ENCODE measurements at places on chromosomes 4 and X.

DNA sequence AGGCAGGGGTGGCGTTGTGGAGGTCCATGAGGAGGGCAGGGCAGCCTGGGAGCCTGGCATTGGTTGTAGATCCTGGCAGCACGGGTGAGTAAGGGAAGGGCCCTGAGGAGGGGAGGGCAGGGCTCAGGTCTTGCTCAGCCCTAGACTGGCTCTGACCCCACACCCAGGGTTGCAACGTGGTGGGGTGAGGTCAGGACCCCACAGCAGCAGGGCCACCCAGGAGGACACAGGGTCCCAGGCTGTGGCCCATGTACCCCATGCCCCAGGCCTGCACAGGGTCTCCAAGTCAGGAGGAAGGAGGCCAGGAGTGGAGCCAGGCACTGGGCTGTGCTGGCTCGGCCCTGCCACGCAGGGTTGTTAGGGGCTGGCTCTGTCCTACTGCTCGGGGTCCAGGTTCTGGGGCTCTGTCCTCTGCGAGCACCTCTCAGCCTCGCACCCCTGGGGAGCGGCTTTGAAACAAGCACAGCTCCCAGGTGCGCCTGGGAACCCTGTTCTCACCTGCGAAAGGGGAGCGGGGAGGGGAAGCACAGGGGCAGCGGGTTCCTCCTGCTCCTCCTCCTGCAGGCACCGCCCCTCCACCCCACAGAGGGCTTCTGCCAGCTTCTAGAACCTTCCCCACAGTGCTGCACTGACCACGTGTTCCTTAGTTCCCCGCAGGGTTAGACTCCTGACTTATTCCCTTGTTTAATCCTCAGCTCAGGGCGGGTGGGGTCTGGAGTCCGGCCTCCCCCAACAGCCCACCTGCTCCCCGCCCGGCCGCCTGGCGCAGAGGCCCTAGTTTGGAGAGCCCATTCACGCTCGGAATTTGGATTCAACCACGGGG lies 20.4 kb downstream of the MSANTD1 start:
- DNase-seq, result no peak

DNA sequence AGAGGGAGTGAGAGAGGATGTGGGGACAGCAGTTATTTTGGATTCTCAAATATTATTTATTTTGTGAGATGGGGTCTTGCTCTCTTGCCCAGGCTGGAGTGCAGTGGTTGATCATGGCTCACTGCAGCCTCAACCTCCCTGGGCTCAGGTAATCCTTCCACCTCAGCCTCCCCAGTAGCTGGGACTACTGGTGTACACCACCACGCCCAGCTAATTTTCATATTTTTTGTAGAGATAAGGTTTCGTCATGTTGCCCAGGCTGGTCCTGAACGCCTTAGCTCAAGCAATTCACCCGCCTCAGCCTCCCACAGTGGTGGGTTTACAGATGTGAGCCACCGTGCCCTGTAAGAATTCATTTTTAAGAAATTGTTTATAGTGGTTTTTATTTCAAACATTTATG lies 61.2 kb downstream of the FHDC1 start:
- no peak for DNase-seq

- DNase-seq, result no peak
Measured at GRCh38 chr4:130478406-130478805, 1382.5 kb downstream of the C4orf33 start.

DNA sequence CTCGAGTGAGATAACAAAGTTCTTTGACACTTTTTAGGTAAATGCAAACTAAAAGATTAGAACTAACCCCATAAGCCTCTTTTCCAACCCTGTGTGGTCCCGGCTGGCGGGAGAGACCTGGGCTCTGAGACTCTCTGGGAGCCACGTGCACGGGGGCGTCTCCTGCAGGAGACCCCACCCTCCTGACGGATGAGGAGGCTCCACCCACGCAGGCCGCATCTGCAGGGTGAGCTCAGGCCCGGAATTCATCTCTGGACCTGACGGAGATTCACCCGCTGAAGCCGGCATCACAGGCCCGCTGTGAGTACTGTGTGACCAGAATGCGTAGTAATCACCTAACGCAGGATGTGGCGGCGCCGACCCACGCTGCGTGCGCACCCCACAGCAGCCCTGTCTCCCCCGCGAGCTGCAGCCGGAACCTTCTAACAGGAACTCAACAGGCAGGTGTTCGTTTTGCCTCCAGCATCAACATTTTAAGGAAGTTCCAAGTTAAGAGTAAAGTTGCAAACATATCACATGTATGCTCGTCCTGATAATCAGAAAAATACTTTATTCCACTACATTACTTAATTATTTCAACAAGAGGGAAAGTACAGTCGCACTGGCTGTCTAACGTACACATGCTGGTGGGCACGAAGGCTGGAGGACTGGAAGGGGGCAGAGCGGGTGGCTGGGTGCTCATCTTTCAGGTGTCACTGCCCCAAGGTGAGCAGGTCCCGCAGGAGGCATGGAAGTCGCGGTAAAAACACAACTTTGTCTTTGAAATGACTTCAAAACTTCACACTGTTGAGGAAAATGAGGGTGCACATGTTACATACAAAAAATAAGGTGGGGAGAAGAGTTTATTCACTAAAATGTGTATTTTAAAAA lies 44.5 kb downstream of the FGFRL1 start:
- DNase-seq, result no peak

GRCh38 chr4:41750626-41751448 lies 2.3 kb upstream of the PHOX2B start:
- no peak for DNase-seq
